ENCODE measurements at places on chromosomes 16 and 17.

DNA sequence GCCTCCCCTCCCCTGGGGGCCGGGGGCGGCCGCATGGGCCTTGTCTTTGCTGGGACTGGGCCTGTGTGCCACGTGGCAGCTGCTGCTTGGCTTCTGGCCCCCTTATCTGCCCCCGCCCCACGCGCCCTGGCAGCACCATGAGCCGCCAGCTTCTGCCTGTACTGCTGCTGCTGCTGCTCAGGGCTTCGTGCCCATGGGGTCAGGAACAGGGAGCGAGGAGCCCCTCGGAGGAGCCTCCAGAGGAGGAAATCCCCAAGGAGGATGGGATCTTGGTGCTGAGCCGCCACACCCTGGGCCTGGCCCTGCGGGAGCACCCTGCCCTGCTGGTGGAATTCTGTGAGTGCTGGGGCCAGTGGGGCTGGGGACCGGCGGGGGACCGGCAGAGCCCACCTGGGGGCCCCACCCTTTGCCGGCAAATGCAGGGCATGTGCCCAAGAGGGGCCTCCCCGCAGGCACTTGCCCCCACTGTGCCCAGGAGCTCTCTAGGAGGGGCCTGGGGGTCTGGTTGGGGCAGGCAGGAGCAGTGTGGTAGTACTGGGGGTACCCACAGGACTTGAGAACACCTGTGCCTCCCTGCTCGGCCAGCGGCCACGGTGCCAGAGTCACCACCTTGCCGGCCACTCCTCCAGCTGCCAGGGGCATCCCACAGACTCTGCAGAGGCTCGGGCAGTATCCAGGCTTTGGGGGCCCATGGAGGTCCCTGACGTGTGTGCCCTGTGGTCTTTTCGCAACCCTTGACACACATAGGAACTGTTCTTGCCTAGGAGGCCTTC is at the start of gene PDIA2:
TSS of gene PDIA2 (plus strand) at position 132 of the 773 bp plus-strand sequence. CDS start at position 138, 6 bp downstream.
- no peak for DNase-seq

DNA sequence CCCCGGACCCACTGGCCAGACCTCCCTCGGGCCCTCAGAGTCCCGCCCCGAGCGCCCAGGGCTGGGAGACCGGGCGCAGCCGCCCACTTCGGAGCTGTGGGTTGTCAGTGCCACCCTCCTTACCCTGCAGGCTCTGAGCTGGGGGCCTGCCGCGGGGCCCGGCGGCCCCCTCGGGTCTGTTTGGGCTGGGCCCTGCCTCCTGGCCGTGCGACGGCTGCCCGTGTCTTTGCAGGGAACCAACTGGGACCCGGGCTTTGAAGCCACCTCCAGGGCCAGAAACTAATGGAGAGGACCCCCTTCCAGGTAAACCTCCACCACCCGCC is 443 bp downstream of the TEDC2 start:
- no peak for DNase-seq

DNA sequence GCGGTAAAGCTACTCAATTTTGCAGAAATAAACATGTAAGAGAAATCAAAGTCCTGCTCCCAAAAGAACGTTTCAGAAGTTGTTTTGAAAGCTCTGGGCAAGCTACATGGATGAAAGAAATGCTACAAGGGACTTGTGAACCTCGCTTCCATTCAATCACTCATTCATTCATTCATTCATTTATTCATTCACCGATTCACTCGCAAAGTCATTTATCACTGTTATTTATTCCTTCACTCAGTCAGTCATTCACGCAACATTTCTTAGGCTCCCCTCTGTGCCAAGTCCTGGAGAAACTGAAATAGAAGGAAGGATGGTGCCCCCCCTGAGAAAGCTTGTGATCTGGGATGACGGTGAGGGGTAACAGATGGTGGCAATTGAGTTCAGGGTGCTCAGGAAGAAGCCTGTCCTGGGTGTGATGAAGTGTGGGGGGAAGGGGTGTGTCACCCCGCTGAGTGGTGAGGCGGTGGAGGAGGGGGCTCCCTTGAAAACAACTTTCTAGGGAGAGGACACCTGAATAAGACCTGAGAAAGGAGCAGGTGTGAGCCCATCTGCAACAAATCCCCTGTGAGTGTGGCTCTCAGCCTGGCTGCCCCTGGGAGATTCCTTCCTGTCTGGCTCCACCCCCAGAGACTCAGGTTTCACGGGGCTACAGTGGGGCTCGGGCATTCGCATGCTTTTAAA is 36.3 kb upstream of the PRSS54 start:
- DNase-seq = no peak

- no peak for DNase-seq
Measured at GRCh38 chr16:65888201-65888600, 478.3 kb upstream of the CDH5 start.

DNA sequence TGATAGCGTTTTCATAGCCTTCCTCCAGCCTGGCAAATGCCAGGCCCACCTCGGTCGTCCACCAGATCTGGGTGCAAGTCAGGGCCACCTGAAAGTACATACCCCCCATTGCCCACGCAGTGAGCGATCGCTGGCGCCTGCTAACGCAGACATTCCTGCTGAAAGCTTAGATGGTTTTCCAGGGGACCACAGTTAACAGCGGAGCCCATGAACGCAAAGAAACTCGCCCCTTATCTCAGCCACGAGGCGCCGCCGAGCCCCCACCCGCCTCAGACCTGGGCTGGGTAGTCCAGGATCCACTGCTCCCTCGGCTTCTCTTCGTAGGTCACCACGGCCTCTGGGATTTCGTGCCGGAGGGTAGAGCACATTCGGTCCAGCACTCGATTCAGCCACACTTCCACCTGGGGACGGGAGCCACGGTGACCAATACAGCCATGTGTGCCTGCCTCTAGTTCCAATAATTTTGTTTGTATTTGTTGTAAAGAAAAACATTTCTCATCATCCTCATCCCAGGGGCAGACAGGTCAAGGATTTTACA is 74.5 kb downstream of the DNAH17 start:
- DNase-seq = no peak

GRCh38 chr17:28501421-28502284 is 4.5 kb upstream of the FOXN1 start:
- DNase-seq = no peak

GRCh38 chr16:65884018-65884417 is 482.5 kb upstream of the CDH5 start:
- DNase-seq = no peak

DNA sequence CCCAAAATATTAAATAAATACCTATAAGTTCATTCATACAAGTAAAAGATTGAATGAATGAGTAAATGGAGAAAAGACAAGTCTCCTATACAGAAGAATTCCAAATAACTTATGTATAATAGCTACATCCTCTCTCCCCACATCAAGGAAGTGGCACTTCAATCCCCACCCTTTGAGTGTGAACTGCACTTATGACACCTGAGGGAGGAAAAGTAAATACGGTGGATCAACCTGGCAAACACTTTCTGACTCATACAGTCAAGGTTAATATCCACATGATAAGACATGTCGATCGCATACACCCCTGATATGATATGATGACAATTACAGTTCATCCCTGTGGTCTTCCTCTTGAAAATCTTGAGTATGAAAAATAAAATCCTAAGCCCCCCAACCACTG is 18.0 kb downstream of the SLFN12L start:
- DNase-seq = no peak

GRCh38 chr16:29641561-29641960 is 21.5 kb upstream of the SPN start:
- no peak for DNase-seq

GRCh38 chr17:76408037-76408849 is 23.8 kb downstream of the SPHK1 start:
- no peak for DNase-seq

- no peak for DNase-seq
Measured at GRCh38 chr16:19994466-19995170, 79.1 kb downstream of the GPR139 start.

DNA sequence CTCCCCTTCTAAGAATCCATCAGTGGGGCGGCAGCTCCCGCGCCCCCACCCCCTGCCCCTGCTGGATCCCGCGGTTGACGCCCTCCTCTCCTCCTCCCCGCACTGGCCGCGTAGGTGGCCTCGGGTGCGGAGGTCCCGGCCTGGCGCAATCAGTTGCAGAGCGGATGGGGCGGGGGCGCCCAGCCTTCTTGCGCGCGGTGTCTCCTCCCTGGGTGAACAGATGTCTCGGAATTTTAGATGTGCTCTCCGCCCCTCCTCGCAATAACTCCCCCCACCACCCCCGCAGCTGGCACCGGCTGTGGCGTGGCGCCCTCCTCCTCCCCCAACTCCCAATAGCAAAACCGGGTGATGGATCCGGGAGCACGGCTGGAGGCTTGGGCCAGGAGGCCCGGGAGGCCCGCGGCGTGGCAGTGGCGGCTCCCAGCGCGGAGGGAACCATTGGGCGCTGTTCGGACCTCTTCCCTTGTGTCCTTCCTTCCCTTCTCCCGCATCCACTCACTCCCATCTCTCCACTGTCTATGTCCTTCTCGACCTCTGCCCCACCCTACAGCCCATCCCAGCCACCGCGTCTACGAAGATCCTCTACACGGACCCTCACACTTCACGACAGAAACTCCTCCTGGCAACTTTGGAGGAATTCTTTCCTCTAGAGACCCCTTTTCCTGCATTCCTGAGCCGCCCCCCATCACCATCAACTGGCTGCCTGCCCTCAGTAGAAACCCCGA is 11.0 kb downstream of the NEUROD2 start:
- no peak for DNase-seq

GRCh38 chr17:7654832-7655540 is 4.3 kb downstream of the ATP1B2 start:
- DNase-seq = no peak

GRCh38 chr16:5463820-5464219 is 366.2 kb upstream of the EEF2KMT start:
- DNase-seq = no peak

DNA sequence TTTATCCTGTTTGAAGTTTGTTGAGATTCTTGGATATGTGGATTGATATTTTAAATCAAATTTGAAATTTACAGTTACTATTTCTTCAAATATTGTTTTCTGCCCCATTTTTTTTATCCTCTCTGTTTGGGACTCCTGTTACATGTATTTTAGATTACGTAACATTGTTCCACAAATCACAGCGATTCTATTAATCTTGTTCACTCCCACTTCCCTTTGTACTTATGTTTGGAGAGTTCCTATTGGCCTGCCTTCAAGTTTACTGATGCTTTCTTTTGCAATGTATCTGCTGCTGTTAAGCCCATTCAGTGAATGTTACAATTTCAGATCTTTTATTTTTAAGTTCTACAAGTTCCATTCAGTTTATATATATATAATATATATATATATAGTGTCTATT is 288.3 kb upstream of the TNRC6C start:
- DNase-seq = no peak

DNA sequence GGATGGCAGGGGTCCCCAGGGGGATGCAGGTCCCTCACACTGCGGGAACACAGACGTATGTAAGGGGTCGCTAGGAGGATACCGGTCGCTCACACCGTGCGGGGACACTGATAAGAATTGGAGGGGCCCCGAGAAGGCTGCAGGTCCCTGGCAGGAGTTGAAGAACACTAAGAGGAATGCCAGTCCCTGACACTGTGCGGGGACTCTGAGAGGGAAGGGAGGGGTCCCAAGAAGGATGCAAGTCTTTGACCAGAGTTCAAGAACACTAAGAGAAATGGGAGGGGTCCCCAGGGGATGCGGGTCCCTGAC is 510 bp downstream of the ERCC4 start:
- no peak for DNase-seq

- DNase-seq = no peak
Measured at GRCh38 chr16:88350922-88351321, 31.8 kb upstream of the ZNF469 start.

GRCh38 chr17:77615703-77616253 is 342.7 kb upstream of the TNRC6C start:
- no peak for DNase-seq

DNA sequence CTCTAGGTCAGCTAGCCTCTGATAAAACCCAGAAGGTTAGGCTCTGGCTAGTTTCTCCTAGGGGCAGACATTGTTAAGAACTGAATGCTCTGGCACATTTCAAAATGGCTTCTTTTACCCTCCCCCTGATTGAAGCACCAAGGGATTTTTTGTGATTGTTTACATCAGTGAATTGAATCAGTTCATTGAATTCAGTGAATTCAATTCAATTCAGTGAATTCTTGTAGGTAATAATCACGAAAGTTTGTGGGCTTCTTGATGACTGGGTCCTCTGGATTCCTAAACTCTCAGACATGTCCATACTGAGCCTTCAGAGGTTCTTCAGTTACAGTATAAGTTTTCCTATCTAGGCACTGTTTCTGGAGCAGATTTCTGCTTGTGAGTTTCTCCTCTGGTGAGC is 135.2 kb upstream of the ELAC2 start:
- no peak for DNase-seq

DNA sequence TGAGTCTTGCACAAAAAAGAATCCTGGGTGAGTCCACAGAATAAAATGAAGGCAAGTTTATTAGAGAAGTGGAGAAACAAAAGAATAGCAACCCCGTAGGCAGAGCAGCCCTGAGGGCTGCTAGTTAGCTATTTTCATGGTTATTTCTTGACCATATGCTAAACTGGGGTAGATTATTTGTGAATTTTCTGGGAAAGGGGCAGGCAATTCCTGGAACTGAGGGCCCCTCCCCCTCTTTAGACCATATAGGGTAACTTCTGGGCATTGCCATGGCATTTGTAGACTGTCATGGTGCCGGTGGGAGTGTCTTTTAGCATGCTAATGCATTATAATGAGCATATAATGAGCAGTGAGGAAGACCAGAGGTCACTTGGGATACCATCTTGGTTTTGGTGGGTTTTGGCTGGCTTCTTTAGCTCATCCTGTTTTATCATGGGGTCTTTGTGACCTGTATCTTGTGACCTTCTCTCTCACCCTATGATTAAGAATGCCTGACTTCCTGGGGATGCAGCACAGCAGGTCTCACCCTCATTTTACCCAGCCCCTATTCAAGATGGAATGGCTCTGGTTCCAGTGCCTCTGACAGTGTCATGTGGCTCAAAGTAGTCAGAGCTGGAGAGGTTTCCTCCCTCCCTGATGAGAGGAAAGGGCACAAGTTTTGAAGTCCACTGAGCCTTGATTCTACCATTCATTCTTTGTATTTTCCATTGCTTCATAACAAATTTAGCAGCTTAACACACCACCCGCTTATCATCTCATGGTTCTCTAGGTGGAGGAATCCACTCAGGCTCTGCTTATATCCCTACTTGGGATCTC is 55.7 kb upstream of the LGALS9 start:
- DNase-seq = no peak

DNA sequence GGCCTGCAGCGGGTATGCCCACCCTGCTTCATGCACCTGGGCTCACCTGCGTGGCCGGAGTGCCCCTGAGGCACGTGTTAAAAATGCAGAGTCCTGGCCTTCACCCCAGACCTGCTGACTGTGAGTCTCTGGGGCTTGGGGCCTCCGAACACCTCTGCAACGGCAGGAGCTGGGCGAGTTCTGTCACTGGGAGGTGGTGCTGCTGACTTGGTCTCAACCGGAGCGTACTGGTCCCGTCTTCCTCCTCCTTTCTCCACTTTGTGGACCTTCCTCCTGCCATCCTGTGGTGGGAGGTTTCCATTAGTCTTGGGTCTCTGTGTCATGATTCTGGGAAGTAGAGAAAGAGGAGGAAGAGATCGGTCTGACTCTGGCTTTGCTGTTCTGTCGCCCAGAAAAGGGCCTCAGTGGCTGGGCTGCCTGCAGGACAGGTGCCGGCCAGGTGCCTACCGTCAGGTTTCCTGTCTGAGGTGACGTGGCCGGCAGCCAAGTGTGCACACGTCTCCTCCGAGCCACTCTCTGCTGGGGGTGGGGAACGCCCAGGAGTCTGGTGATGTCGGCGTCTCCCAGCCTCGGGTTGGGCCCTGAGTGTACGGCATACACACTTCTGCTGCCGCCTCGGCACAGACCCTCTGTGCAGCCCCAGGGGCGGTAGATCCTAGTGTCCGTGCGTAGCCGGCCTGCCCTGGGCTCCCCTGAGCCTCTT is 6.9 kb downstream of the TSC2 start:
- no peak for DNase-seq

- DNase-seq = no peak
Measured at GRCh38 chr17:48819466-48819865, 2.4 kb upstream of the TTLL6 start.
